Cortex of kidney (tissue), 1 donor: ENCODE measurements at places on chromosomes 6 and 20.

GRCh38 chr20:50283922-50284810 is 93.5 kb downstream of the CEBPB start:
- DNase-seq, result no peak

- DNase-seq, result no peak
Observed at GRCh38 chr6:147666255-147666654, 157.8 kb downstream of the SAMD5 start.

GRCh38 chr20:39874049-39874893 is 814.8 kb downstream of the MAFB start:
- DNase-seq, result no peak

- no peak for DNase-seq
Observed at GRCh38 chr6:166104107-166104506, 63.5 kb downstream of the TBXT start.

- DNase-seq, result no peak
Observed at GRCh38 chr6:132817554-132818403, 3.4 kb downstream of the RPS12 start.

- no peak for DNase-seq
Observed at GRCh38 chr20:1813101-1813529, 82.1 kb upstream of the SIRPA start.

GRCh38 chr20:44436393-44436792 is 39.3 kb upstream of the TTPAL start:
- DNase-seq, result no peak

DNA sequence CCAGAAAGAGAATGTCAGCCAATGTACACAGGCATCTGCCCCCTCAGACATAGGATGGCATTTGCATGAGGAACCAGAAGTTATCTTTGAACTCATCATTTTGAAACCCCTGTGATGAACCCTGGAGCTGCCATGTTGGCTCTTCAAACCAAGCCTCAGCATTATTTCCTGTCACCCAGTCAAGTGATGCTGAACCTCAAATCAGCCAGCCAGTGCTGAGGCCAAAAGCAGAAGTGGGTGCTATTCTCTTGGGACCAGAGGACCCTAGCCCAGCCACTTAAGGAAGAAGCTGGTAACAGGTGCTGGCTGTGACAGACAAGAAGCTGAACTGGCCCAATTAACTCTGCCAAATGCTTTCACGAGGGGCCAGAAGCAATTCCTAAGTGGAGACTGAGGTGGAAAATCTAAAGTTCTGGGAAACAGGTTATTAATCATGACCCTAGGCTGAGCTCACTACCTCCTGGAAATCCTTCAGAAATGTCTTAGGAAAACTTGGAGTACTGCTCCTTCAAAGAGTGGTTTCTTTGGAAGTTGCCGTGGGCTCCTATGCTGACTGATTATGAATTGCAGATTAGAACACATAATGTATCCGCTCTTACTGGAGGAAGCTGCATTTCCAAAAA is 4.0 kb downstream of the PKIG start:
- no peak for DNase-seq

- no peak for DNase-seq
Observed at GRCh38 chr6:10215326-10216110, 199.4 kb downstream of the TFAP2A start.

DNA sequence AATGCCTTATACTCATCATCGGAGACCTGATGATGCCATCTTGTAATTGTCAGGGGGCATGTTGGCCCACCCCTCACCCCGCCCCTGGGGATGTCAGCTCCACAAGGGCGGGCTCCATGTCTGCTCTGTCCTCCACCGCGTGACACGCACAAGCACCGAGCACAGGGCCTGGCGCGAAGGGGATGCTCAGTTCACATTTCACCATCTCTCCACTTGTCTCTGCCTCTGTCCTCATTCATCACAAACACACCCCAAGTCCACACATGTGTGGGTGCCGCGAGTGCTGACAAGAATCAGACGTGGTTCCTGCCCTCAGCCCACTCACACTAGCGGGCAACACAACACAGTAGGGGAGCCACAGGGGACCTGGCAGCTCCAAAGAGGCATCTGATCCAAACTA is 151.2 kb upstream of the PTPN1 start:
- DNase-seq, result no peak

- DNase-seq, result no peak
Observed at GRCh38 chr6:4085332-4085700, 6.4 kb upstream of the FAM217A start.

DNA sequence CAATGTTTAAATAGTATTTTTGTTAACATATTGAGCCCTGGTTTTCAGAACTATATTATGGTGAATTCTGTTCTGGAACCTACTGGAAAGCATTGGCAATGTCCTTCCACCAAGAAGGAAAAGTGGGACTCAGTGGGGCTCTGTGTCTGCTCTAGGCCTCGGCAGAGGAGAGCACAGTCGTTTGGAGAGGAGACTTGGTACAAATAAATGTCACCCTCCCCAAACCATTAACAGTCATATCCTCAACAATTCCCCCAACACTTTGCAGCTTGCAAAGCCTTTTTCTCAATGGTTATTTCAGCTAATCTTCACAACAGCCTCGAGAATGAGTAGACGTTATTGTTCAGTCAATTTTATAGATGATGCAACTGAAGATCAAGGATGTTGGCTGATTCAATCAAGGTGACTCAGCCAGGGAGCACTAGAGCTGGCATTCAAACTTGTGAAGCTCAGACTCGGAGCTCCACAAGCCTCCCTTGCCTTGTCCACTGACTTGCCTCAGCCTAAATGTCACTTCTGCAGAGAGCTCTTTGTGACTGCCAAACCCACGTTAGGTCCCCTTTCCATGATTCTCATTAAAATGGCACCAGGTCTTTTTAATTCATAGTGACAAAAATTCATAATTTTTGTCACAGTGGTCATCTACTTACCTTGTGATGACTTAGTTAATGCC is 60.6 kb downstream of the TOX2 start:
- no peak for DNase-seq

GRCh38 chr6:16109659-16110305 is 19.1 kb upstream of the MYLIP start:
- no peak for DNase-seq

DNA sequence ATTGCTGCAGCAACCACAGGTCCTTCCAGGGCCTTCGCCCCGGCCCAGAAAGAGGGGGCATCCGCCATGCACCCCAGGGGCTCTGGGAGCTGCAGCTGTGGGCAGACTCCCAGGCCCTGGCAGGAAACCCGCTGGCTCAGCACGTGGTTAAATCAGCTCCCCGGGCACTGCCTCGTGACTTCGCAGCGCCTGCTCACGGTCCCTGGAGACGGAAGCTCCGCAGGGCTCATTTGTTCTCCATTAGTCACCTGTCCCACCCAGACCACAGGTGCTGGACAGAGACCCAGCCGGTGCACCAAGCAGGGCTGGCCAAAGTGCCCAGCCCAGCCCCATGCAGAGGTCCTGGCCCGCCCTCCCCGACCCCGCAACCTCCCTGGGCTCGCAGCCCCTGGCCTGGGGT is 14.7 kb downstream of the KCNQ2 start:
- no peak for DNase-seq

DNA sequence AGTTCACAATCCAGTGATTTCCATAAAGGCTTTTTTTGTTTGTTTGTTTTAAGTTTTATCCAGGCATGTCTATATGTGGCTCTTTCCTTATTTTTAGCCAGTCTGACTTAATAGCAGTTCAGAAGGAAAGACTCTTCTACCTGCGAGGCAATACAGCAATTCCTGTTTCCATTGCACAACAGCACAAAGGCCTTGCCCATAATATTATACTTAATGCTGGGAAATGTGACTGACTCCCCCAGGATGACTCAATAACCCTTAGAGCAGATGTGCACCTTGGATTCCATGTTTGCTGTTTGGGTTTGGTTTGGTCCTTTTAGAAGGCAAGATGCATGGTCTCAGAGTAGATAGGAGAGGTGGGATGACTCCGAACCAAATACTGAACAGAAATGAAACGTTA is 184.1 kb downstream of the MTFR2 start:
- DNase-seq, result no peak

GRCh38 chr6:7088076-7088742 is 19.6 kb upstream of the RREB1 start:
- DNase-seq, result no peak

GRCh38 chr6:146289816-146290588 is 253.6 kb upstream of the RAB32 start:
- DNase-seq, result no peak

DNA sequence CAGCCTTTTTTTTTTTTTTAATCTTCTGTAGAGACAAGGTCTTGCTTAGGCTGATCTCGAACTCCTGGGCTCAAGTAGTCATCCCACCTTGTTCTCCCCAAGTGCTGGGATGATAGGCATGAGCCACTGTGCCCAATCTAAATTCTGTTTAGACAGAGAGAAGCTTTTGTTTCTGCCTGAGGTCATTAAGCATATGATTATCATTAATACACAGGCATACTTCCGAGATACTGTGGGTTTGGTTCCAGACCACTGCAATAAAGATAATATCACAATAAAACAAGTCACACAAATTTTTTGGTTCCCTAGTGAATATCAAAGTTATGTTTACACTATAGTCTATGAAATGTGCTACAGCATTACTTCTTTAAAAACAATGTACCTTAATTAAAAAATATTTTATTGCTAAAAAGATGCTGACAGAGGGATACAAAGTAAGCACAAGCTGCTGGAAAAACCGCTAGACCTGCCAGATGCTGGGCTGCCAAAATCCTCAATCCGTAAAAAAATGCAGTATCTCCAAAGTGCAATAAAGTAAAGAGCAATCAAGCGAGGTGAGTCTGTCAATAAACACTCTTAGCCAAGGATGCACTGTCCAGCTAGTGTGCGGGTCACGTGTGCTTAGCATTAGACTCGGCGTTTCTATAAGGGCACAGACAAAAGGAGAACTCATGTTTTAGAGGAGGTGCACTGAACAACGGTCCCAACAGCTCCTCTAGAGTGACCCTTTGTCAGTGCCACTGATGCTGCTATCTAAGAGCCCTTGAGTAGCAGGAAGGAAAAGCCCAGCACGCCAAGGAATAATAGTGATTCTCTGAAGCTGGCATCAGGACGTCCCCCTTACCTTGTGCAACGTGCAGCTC is 16.1 kb downstream of the TXNDC5 start:
- no peak for DNase-seq

- DNase-seq, result no peak
Observed at GRCh38 chr6:166904101-166904746, 52.1 kb downstream of the RNASET2 start.

GRCh38 chr6:139990856-139991465 is 616.5 kb upstream of the CITED2 start:
- no peak for DNase-seq

- no peak for DNase-seq
Observed at GRCh38 chr6:19408331-19408730, 428.8 kb upstream of the ID4 start.

DNA sequence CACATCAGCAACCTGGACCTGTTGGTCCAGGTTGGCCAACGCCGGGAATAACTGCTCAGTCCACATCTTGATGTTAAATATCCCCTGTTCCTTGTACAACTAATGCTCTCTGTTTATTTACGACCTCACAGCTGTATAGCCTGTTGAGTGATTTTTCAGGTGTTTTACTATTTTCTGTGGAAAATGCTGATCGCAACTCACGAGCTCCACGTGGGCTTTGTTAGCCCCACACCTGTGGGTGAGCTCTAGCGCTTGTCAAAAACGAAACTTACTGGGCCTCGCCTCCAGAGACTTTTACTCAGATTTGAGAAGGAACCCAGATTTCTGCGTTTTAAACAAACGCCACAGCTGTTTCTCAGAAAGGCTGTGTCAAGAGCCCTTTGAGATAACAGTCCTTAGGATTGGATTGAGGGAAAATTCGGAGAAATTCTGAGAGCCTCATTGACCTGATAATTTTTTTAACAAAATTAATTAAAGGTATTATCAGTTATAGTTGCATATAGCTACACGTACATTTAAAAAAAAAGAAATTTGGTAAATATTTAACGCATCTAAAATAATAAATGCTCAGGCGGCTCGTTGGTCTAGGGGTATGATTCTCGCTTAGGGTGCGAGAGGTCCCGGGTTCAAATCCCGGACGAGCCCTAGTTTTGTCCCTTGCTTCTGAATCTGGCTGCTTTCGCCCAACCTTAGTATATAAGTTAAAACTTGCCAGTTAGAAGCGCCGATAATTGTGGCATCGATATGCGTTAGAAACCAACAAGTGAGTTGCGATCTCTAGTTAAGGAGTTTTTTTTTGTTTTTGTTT is 16.7 kb downstream of the HMGN4 start:
- DNase-seq, result no peak

GRCh38 chr6:81938991-81939732 is 186.7 kb upstream of the TENT5A start:
- no peak for DNase-seq

GRCh38 chr20:43971267-43971666 is 56.6 kb downstream of the TOX2 start:
- no peak for DNase-seq

DNA sequence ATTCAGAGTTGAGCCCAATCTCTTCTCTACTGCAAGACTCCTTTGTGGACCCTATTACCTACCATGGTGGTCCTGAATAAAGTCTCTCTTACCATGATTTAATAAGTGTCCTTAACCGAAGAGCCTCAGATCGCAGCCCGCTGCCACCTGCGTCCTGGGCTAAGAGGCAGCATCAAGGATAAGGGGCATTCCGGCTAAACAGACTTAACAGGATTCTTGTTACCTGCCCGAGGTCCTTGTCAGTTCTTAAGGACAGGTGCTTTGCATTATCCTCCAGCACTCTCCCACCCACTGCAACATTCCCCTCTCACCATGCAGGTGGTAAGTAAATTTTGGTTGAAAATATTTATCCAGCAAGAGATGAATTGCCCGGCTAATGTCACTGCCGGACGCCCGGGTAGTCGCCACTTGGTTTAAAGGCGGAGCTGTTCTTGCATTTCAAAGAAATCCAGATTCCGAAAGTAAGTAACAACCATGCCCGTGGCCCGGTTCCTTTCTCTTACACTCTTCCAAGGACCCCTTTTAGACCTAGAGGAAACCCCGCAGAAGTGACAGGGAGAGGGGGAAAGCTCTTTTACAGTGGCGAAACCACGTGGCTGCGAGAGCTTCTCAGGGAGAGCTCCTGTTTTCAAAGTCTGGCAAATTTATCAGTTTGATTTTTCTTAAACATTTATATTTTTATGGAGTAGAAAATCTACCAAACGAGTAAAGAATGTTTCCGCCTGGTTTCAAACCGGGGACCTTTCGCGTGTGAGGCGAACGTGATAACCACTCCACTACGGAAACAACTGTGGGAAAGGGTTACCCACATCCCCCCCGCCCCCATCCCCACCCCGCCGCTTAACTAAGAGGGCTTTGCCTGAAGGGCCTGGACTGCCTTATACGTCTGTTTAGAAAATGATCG is 41.9 kb upstream of the PRSS16 start:
- no peak for DNase-seq

DNA sequence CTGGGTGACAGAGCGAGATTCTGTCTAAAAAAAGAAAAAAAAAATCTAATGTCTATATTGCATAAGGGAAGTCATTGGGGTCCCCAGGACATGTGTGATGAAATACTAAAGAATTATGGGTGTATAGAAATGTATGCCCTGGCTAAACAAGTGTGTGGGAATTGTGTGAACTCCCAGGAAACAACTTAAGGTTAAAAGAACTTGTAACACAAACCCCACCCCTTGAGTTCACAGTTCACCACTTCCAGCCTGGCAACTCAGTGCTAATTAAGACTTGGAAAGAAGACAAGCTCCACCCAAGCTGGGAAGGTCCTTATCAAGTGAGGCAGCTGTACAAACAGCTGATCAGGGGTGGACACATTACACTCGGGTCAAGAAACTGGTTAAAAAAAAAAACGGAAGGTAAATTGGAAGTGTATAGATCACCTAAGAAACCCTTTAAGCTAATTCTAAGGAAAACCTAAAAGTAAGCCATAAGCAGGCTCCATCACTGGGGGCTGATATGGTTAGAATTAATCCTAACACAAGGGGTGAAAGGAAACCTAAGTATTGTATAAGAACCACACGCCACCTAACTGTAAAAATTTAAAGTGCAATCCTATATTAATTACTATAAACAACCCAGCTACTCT is 25.2 kb downstream of the HLA-A start:
- no peak for DNase-seq
